ENCODE measurements at places on chromosomes 12 and 14.
A peak's percentile ranks its signal among the peaks of the same experiment; 100 is the strongest.

DNA sequence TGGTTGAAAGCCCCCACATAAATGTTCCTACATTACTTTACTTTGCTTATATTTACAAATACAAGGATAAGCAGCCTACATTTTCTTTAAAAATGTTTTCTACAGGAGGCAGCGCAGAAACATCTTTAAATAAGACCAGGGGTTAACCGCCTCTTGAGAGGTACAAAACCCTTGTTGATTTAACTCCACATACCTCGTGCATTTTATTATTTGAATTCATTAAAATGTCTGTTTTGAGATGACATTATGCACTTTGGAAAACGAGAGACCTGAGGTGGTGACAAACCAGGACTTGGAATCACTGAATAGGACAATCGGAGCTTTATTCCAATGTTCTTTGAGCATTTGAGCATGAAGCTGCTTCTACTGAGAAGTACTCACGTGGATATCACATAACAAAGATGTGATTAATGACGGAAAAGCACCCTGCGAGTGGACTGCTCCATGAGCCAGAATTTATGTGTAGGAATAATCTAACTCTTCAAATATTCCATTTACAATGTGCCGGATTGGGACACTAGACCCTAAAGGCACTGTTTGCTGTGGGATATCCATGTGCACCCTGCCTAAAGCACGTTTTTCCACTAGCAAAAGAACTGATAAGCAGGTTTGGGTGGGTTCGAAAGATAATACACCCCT lies 746 bp upstream of the DUSP16 start:
- no peak for DNase-seq

- no peak for DNase-seq
Measured at GRCh38 chr12:92028441-92028709, 117.3 kb downstream of the BTG1 start.

DNA sequence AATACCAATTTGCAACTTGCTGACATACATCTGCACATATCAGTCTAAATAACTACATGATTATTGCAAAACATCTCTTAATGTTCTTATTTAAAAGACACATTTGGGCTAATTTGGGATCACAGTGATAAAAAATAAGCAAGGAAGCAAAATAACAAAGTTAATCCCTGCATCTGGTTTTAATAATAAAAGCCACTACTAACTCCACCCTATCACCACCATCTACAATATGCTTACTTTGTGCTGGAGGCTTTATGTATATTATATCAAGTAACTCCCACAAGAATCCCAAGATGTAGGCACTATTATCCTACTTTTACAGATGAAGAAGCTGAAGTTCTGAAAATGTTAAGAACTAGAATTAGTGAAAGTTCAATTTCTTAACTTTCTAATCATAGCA lies 45.7 kb downstream of the TAOK3 start:
- no peak for DNase-seq

GRCh38 chr14:103562179-103562428 lies 353 bp downstream of the BAG5 start:
- no peak for DNase-seq

DNA sequence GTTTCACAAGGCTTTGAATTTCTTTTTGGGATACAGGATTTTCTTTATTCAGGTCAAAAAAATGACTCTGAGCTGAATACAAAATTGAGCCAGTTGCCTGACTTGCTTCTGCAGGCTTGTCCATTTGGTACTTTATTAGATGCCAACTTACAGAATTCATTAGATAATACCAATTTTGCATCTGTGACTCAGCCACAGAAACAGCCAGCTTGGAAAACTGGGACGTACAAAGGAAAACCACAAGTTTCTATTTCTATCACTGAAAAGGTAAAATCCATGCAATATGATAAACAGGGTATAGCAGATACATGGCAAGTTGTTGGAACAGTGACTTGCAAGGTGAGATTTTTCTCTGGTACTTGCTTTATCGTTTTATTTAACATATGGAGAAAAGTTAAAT lies 5.8 kb downstream of the AP5M1 start:
- no peak for DNase-seq

- DNase-seq = no peak
Measured at GRCh38 chr14:45686771-45687170, 433.8 kb upstream of the MIS18BP1 start.

DNA sequence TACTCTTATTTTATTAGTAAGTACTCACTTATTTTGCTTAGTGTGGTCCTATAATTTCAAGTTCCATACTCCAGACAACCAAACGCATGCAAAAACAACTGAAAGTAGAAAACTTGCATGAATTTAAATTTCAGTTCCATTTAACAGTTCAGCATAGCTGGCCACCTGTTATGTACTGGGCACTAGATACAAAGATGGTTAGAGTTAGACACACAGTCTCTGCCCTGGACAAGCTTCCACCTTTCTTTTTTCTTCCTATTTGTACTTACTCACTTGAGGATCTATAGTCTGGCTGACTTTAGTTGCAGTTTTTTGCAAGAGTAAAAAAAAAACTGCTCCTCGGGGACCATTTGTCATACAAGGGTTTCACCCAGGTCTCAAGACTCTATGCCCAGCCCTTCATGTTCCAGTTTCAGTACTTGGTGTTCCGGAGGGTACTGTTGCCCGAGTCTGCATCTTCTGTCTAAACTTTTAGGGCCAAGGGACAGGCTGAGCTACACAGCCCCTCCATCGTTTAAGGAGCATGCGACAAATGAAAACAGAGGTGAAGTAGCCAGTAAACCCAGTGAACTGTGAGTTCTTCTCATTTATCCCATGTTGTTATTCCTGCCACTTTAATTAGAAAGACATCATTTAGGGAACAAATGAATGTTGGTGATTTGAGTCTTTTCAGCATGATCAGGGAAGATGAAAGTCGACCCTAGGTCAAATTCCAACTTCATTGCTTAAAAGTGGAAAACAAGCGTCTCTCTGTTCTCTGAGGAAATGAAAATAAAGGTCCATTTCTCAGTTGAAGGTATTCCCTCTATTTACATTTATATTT lies 22.3 kb downstream of the RPGRIP1 start:
- no peak for DNase-seq

GRCh38 chr14:27391331-27391730 lies 793.5 kb upstream of the NOVA1 start:
- no peak for DNase-seq

- DNase-seq = no peak
Measured at GRCh38 chr14:68384335-68384734, 408.5 kb downstream of the ZFP36L1 start.

DNA sequence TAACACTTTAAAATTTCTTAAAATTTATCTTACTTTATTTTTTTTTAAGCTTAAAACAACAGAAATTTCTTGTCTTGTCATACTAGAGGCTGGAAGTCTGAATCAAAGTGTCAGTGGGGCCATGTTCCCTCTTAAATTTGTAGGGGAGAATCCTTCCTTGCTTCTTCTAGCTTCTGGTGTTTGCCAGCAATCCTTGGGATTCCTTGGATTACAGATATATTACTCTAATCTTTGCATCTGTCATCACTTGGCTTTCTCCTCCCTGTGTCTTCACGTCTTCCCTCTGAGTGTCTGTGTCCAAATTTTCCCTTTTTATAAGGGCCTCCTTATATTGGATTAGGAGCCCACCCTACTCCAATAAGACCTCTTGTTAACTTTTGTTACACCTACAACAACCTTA lies 135.6 kb upstream of the PTPRB start:
- DNase-seq = no peak

GRCh38 chr12:5912011-5912410 lies 33.0 kb downstream of the ANO2 start:
- DNase-seq = no peak

DNA sequence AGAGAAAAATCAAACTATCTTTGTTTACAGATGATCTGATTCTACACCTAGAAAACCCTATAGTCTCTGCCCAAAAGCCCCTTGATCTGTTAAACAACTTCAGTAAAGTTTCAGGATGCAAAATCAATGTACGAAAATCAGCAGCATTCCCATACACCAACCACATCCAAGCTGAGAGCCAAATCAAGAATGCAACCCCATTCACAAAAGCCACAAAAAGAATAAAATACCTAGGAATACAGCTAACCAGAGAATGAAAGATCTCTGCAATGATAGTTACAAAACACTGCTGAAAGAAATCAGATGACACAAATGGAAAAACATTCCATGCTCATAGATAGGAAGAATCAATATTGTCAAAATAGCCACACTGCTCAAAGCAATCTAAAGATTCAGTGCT lies 265.7 kb downstream of the AEBP2 start:
- no peak for DNase-seq

DNA sequence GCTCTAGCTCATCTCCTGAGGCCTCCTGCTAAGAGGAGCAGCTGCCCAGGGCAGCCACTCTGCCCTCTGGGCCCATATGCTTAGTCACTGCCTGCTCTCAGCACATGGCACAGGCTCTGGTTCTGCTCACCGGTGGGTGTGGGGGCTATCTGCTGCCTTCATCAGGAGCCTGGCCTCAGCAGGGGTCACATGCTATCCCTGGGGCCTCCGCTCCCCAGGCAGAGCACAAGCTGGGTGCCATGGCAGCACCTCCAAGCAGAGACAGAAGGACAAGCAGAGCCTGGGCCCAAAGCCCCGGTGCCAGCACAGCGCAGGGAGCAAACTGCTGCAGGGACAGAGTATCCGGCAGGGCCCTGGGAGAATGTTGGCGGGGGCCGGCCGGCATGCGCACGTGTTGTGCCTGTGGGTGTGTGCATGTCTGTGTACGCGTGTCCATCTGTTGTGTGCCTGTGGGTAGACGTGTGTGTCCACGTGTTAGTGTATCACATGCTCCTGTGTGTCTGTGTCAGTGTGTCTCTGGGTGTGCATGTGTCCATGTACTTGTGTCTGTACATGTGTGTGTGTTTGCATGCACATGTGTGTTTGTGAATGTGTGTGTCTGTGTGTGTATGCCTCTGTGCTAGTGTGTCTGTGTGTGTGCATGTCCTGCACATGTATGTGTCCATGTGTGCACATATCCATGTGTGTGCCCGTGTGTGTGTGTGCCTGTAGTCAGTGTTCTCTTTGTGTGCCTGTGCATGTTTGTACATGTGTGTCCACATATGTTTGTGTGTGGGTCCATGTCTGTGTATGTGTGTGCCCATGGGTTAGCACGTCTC lies 326.9 kb downstream of the TMEM121 start:
- no peak for DNase-seq

DNA sequence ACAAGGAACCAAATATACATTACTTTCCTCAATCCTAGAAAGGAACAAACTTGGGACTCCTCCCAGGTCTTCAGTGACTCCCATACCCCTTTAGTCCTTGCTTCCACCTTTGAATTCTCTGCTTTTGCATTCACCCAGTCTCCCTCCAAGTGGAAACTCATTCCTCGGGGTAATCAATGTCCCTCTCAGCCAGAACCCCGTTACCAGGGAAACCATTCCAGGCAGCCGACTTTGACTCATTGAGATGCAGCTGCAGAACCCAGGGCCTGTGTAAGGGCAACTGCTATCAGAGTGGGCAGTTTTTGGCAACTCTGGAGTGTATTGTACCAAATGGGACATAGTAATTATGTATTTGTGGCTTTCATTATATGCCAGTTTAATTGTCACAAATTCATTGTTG lies 186.2 kb downstream of the NRXN3 start:
- no peak for DNase-seq

DNA sequence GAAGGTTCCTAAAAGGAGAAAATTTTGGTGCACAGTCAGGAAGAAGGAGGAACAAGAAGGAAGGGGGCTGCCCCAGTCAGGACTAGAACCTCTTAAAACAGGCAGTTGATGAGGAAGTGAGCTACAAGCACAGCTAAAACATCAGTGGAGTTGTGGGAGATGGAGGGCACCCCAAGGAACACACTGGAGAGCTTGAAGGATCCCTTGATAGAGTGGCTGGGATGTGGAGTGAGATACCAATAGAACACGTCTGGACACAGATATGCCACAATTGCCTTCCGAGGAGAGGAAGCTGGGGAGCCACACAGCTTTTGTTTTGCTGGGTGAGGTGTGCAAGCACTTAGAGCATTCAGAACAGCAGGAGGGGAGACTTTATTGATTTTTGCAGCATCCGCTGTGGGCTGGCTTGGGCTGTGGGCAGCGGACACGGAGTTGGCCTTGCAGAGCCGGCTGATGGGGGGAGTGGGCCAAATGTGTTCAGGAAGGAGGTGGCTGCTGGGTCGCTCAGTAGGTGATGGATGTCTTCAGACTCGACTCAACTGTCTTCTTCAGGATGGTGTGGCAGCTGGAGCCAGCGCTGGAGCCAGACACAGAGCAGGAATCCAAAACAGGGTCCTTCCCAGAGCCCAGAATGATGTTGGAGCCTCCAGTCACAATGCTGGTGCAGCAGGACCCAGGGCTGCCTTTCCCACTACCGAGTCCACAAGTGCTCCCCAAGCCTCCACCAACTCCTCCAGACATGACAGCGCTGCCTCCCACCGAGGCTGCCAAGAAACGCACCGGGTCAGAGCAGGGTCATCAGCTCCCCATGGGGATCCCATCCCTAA lies 4.7 kb upstream of the KRT79 start:
- no peak for DNase-seq

GRCh38 chr12:9750276-9751203 lies 10.2 kb downstream of the CD69 start:
- peak; percentile 78 for DNase-seq

- no peak for DNase-seq
Measured at GRCh38 chr12:110858848-110859247, 12.1 kb downstream of the CCDC63 start.

GRCh38 chr14:20515846-20516245 lies 10.5 kb downstream of the RNASE10 start:
- DNase-seq = no peak

GRCh38 chr12:4933411-4933810 lies 23.7 kb downstream of the KCNA1 start:
- no peak for DNase-seq

GRCh38 chr14:90883782-90884181 lies 67.6 kb upstream of the TTC7B start:
- no peak for DNase-seq

DNA sequence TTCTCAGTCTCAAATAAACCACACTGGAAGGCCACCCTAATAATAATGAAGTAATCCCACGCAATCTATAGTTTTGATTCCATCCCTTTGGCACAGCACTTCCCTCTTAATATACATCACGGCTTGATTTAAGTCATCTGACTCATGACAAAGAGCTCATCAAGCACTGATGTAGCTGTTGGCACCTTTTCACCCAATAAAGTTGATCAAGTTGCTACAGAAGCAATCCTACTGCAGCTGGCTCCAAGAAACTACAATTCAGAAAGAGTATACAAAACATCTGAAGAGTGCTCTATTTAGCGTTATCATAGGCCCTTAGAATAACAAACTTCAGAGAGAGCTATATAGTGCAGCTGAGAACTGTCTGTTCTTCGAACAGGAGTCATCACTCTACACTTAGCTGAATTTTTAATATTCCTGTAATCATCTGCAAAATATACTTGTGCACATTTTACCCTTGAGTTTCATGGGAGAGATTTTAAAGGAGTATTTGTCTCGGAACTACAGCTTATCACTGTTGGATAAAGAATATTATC lies 94.9 kb downstream of the OSBPL8 start:
- no peak for DNase-seq

DNA sequence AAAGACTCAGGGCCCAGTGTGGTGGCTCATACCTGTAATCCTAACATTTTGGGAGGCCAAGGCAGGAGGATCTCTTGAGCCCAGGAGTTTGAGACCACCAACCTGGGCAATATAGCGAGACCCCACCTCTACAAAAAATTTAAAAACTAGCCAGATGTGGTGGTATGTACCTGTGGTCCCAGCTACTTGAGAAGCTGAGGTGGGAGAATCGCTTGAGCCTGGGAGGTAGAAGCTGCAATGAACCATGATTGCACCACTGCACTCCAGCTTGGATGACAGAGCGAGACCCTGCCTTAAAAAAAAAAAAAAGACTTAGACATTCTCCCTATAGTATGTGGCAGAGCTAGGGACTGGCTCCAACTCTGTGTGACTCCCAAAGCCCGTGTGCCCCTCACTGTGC lies 2.9 kb downstream of the UBE3B start:
- no peak for DNase-seq

GRCh38 chr12:24359418-24359817 lies 409.9 kb upstream of the SOX5 start:
- DNase-seq = no peak

All from urothelium cell line (cell line).